IMR-90 (cell line): ENCODE measurements at places on chromosomes 5 and 9.
A peak's percentile ranks its signal among the peaks of the same experiment; 100 is the strongest.

DNA sequence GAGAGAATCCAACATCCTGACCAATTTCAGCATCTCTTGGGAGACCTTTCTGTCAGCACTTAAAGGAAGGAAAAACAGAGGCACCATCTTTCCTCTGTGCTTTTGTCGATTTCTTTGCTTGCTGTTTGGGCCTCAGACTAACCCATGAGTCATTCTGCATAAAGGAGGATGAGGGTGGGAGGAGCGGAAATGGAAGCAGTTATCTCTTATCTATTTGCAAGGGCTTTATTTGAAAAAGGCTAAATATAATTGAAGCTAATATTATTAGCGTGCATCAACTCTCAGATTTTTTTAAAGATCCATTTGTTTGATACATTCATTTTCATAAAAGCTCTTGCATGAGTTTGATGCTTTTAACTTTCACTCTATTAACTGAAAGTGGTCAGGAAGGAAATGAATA lies 72.9 kb downstream of the ZNF622 start:
- no peak overlapping the region for H3K27ac ChIP-seq
- H3K36me3 ChIP-seq = no peaks in the 10 kb centered on the region
- no peak overlapping the region for H3K4me3 ChIP-seq
- H3K27me3 ChIP-seq = no peaks in the 10 kb centered on the region
- DNase-seq = no peak

DNA sequence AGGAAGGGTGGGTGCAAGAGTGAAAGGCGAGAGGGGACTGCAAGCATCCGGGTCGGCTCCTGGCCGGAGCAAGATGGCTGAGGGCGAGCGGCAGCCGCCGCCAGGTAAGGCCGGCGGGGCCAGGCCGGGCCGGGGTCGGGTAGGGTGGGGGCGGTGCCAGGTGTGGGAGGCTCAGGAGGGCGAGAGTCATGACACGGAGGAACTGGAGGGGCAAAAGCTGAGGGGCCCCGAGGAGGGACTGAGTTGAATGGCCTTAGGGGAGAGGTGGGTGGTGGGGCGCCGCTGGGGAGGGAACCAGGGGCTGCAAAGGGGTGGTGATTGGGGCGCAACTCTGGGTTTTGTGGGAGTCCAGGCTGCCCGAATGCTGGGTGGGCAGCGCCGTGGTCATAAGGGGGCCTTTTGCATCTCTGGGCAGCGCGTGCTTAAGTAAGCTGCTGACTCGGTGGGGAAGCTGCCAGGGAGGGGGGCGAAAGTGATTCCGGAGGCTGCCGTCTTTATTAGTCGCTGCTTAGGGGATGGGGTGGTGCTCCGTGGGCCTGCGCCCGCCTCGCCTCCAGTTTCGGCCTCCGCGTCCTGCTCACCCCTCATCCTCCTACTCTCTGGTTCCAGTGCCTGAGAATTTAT lies 425 bp downstream of the PTPA start:
- peaks cover 13% of the 10 kb centered on the region for H3K36me3 ChIP-seq
- peaks cover 7% of the 10 kb centered on the region for H3K4me1 ChIP-seq
- no peaks in the 10 kb centered on the region for H3K27me3 ChIP-seq

DNA sequence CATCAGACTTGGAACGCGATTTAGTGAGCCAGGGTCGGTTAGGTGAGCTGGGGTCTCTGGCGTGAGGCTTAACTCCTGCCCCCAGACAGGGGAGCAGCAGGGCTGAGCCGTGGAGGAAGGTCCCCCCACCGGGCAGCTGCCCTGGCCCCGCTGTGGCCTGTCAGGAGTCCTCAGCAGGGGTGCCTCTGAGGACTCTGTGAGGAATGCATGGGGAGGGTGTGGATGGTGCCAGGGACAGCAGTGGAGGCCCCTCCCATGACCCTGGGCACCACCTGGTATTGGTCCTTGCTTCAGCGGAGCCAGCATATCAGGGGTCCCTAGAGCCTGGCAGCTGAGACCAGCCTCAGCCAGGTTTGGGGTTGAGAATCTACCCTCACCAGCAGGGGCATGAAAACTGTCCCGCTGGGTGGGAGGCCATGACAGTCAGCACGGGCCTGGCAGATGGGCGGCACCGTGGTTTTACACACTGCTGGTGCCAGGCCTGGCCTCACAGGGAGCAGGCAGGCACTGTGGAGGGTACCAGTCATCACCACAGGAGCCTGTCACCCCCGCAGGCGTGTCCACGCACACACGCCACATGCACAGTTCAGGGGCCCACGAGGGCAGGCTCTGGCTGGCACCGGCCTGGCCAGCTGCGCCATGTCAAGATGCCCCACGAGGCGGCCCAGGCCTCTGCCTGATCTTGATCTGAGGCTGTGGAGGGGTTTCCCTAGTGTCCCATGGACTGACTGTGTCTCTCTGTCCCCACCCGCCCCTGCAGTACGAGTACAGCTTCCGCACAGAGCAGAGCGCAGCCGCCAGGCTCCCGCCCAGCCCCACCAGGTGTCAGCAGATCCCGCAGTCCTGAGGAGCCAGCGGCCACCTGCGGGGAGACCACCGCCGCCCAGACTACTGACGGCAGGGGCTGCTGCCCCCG lies 111.1 kb upstream of the LMX1B start:
- no peak overlapping the region for H3K4me3 ChIP-seq
- peaks cover 4% of the 10 kb centered on the region; the same call in 1 of the 2 replicates for H3K4me1 ChIP-seq
- H3K36me3 ChIP-seq = peaks cover 4% of the 10 kb centered on the region; the same call in 1 of the 2 replicates
- H3K27ac ChIP-seq = no peak overlapping the region
- no peak for DNase-seq

- no peak for DNase-seq
- no peaks in the 10 kb centered on the region for H3K27me3 ChIP-seq
- H3K4me1 ChIP-seq = peaks cover 14% of the 10 kb centered on the region
- H3K4me3 ChIP-seq = no peak overlapping the region
- no peak overlapping the region for H3K27ac ChIP-seq
These were observed 108.4 kb upstream of the RPS23 start for GRCh38 chr5:82386576-82386975.

DNA sequence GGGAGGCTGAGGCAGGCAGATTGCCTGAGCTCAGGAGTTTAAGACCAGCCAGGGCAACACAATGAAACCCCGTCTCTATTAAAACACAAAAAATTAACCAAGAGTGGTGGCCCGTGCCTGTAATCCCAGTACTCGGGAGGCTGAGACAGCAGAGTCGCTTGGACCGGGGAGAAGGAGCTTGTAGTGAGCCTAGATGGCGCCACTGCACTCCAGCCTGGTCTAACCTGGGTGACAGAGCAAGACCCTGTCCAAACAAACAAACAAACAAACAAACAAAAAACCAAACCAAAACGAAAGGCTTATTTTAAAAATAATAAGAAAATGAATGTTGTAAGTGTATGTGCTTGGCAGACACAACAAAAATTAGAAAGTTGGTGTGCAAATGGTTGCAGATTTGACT lies 536.3 kb upstream of the PTPRD start:
- H3K27me3 ChIP-seq = no peaks in the 10 kb centered on the region
- H3K4me3 ChIP-seq = no peak overlapping the region
- no peaks in the 10 kb centered on the region for H3K36me3 ChIP-seq
- no peak overlapping the region for H3K27ac ChIP-seq
- no peak for DNase-seq

GRCh38 chr5:56412601-56413379 lies 179.7 kb upstream of the ANKRD55 start:
- no peak overlapping the region for H3K27ac ChIP-seq
- H3K4me3 ChIP-seq = no peak overlapping the region
- H3K27me3 ChIP-seq = no peaks in the 10 kb centered on the region
- H3K36me3 ChIP-seq = no peaks in the 10 kb centered on the region
- no peak for DNase-seq
- peaks cover 19% of the 10 kb centered on the region for H3K4me1 ChIP-seq

GRCh38 chr5:111557111-111557510 lies 44.8 kb upstream of the STARD4 start:
- H3K4me3 ChIP-seq = no peak overlapping the region
- H3K27ac ChIP-seq = no peak overlapping the region
- DNase-seq = no peak
- H3K36me3 ChIP-seq = no peaks in the 10 kb centered on the region
- H3K4me1 ChIP-seq = no peaks in the 10 kb centered on the region
- no peaks in the 10 kb centered on the region for H3K27me3 ChIP-seq

DNA sequence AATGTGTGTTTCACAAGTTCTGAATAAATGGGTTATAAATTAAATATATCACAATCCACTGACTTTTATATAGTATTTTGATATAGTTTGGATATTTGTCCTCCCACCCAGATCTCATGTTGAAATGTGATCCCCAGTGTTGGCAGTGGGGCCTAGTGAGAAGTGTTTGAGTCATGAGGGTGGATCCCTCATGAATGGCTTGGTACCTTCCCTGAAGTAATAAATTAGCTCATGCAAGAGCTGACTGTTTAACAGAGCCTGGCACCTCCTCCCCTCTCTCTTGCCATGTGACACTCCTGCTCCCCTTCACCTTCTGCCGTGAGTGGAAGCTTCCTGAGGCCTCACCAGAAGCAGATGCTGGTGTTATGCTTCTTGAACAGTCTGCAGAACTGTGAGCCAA lies 127.9 kb upstream of the PALM2AKAP2 start:
- H3K27ac ChIP-seq = no peak overlapping the region
- no peaks in the 10 kb centered on the region for H3K4me1 ChIP-seq
- no peak overlapping the region for H3K4me3 ChIP-seq
- DNase-seq = peak; percentile 10

GRCh38 chr5:35850967-35851680 lies 5.6 kb upstream of the IL7R start:
- no peaks in the 10 kb centered on the region for H3K27me3 ChIP-seq
- H3K36me3 ChIP-seq = no peaks in the 10 kb centered on the region
- peak overlapping the region; percentile 22; the same call in 1 of the 2 replicates for H3K4me3 ChIP-seq
- peak; percentile 35 for DNase-seq

GRCh38 chr9:1538301-1538700 lies 476.8 kb upstream of the SMARCA2 start:
- H3K36me3 ChIP-seq = no peaks in the 10 kb centered on the region
- H3K27ac ChIP-seq = no peak overlapping the region
- no peaks in the 10 kb centered on the region for H3K4me1 ChIP-seq
- no peak for DNase-seq
- H3K4me3 ChIP-seq = no peak overlapping the region
- no peaks in the 10 kb centered on the region for H3K27me3 ChIP-seq

DNA sequence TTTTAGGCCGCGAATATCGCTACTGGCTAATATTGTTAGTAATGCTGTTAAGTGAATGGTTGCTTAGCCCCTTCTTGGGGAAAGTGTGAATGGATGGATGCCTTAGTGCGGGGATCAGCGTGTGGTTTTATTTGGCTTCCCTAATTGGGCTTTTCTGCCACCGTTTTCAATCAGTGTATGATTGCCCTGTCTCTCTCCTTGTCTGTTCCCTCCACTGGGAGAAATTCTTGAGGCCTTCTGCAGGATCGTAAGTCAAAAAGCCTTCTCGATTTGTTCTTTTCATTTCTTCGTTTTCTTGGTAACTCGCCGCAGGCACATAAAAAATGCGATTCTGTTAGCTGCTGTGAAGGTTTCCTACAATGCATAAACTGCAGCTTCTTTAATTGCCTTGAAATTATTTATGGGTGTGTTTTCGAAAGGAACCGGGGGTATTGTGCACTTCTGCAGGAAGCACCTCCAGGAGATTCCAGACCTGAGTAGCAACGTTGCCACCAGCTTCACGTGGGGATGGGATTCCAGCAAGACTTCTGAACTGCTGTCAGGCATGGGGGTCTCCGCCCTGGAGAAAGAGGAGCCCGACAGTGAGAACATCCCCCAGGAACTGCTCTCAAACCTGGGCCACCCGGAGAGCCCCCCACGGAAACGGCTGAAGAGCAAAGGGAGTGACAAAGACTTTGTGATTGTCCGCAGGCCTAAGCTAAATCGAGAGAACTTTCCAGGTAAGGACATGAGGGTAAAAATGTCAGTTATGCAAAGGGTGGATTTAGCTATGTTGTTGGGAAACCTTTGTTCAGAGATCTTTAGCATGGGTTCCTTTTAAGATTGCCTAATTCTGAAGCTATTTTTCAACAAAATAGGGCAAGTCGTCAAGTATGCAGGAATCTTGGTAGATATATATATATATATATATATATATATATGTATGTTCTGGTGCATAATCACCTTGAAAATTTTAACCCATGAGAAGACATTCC lies 700 bp downstream of the SKP2 start:
- peaks cover 12% of the 10 kb centered on the region for H3K4me1 ChIP-seq
- H3K27ac ChIP-seq = peak overlapping the region; percentile 87
- H3K36me3 ChIP-seq = peaks cover 8% of the 10 kb centered on the region
- H3K27me3 ChIP-seq = no peaks in the 10 kb centered on the region
- H3K4me3 ChIP-seq = peak overlapping the region; percentile 69
- DNase-seq = peak; percentile 27

DNA sequence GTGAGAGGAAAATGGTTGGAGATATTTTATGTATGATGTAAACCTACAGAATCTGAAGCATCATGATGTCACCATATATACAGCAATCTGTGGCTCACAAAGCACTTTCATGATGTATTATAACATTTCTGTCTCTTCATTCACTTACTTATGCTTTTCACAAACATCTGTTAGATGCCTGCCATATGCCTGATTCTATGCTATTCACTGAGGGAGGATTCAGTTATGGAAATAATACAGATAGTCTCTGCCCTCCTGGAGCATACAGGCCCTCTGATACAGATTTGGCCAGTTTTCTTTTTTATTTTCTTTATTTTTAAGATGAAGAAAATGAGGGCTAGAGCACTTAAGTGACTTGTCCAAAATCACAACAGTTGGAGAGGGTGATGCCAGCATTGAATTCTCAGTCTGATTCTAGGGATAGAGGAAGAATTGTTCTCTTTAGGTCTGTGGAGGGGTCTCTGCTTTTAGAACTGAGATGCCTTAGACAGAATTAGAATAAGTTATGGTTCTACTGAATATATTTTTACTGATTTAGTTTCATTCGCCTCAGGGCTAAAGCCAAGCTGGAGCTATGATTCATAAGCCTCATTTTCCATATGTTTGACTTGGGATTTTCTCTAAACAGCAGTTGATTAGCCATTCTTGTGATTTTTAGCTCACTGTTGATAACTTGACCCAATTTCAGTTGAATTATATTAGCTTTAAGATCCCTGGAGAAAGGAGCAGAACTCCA lies 636.4 kb downstream of the PRELID2 start:
- DNase-seq = peak; percentile 19
- no peaks in the 10 kb centered on the region for H3K27me3 ChIP-seq
- H3K4me3 ChIP-seq = no peak overlapping the region
- H3K27ac ChIP-seq = no peak overlapping the region
- H3K4me1 ChIP-seq = no peaks in the 10 kb centered on the region

DNA sequence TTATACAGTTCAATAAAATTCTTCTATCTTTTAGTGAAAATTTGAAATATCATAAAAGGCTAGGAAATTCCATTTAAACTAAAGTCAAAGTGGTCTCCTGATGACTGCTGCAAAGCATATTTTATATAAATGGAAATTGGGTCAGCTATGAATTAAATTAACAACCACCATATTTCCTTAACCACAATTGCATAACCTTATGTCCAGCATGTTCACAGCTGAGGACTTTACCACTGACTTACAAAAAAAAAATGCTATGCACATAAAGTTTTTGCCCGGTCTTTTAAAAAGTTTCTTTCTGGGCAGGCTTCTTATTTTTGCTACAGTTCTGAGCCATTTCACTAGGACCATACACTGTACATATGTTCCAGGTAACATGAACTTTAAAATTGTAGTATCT lies 208.6 kb upstream of the RGMB start:
- H3K4me3 ChIP-seq = no peak overlapping the region
- H3K36me3 ChIP-seq = no peaks in the 10 kb centered on the region
- no peak overlapping the region for H3K27ac ChIP-seq
- peak; percentile 34 for DNase-seq
